ENCODE measurements at places on chromosomes 4 and X.

GRCh38 chrX:77668391-77669237 lies 117.4 kb downstream of the ATRX start:
- DNase-seq = no peak

- DNase-seq = no peak
These were observed 322.9 kb upstream of the NWD2 start for GRCh38 chr4:36921476-36922216.

GRCh38 chr4:15720851-15721250 lies 18.0 kb downstream of the BST1 start:
- DNase-seq = no peak

DNA sequence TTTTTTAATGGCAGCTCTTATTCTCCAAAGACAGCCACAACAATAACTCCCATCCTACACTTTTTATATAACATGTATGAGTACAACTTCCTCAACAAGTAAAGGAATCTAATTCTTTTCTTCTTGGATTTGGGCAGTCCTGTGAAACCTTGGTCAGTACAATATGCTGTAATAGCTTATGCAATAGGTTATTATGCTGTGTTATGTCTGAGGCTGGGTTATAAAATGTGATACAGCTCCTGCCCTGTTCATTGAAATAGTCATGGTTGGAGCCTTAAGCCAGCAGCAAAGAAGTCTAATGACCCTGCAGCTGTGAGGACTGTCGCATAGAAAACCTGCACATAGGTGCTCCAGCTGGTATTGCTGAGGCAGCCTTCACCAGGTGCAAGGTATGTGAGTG lies 215.8 kb upstream of the RASGEF1B start:
- DNase-seq = no peak

DNA sequence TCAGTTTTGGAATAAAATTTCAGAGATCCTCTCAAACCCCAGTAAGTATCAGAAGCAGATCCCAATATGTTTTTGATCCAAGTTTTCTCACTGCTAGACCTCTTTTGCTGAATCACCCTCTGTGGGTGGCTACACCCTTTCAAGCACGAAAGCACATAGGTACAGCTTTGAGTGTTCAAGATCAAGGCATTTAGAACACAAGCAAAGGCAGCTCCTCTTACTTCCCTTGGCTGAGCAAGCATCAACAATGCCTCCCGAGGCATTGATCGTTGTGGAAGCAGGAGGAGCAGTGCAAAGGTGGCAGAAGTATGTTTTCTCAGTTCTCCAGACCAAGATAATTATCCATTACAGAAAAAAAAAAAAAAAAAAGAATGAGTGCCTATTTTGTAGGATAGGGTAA lies 72.0 kb upstream of the TSPAN7 start:
- no peak for DNase-seq

GRCh38 chr4:155600244-155600643 lies 66.4 kb upstream of the GUCY1A1 start:
- DNase-seq = no peak

- DNase-seq = no peak
These were observed 22.4 kb downstream of the AFF1 start for GRCh38 chr4:86957215-86957614.

- DNase-seq = no peak
These were observed 64.7 kb downstream of the DHX15 start for GRCh38 chr4:24519649-24520048.

DNA sequence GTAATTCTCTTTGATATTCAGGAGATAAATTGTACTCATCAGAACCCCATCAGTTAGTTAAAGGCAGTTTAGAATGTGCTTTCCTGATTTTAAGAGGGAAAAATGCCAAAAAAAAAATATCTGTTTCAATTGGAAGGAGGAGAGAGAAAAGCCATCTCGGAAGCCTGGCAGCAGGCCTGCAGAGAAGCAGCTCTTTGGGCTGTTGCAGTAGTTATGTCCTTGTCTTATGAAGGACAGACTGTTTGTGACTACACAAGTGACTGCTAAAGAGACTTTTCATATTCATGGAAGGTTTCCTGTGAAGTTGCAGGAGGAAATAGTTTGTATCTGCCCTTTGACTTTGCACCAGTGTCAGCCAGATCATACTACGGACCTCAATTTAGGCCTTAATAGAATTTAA lies 88.8 kb downstream of the DCLK2 start:
- no peak for DNase-seq

DNA sequence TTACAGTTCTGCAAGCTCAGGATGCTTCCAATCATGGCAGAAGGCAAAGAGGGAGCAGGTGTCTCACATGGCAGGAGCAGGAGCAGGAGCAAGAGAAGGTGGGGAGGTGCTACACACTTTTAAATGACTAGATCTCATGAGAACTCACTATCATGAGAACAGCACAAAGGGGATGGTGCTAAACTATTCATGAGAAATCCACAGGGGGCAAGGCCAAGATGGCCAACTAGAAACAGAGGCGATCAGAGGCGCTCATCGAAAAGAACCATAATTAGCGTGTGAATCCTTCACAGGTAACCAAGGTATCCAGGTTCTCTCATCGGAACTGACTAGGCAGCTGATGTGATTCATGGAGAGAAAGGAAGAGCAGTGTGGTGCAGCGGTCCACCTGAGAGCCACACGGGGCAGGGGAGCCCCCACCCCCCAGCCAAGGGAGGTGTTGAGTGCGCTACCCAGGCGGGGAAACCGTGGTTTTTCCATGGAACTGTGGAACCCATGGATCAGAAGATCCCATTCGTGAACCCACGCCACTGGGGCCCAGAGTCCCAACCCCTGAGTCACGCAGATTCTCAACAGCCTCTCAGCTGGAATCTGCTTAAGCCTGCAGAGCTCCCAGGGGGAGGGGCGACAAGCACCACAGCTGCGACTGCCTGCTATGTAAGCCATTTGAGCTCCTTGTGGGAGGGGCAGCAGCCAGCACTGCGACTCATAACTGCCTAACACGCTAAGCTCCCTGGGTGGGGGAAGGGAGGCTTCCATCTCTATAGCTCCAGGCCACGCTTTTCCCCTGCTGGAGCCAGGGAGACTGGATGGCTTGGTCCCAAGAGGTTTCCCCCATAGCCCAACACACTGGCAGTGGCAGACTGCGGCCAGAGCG lies 46.7 kb downstream of the FGF16 start:
- DNase-seq = no peak

GRCh38 chrX:107857837-107858236 lies 32.2 kb downstream of the MID2 start:
- DNase-seq = no peak

GRCh38 chrX:136850441-136851175 lies 29.9 kb downstream of the RBMX start:
- DNase-seq = no peak

DNA sequence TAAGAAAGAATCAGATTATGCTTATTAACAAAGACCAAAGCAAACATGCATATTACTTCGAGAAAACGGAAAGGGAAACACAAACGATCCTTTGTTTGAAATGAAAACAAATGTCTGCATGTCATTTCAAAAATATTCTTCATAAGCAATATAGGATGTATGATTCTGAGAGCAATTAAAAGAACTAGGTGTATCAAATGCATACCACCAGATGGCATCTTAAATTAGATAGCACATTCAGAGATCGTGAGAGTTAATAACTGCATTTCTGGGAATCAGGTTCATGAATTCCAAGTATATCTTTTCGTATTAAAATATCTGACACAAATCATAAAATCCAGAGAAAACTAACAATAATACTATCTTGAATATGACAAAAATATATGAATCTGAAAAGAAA lies 159.5 kb downstream of the PPP3CA start:
- no peak for DNase-seq

- DNase-seq = no peak
These were observed 15.5 kb upstream of the IGBP1 start for GRCh38 chrX:70117738-70118137.

DNA sequence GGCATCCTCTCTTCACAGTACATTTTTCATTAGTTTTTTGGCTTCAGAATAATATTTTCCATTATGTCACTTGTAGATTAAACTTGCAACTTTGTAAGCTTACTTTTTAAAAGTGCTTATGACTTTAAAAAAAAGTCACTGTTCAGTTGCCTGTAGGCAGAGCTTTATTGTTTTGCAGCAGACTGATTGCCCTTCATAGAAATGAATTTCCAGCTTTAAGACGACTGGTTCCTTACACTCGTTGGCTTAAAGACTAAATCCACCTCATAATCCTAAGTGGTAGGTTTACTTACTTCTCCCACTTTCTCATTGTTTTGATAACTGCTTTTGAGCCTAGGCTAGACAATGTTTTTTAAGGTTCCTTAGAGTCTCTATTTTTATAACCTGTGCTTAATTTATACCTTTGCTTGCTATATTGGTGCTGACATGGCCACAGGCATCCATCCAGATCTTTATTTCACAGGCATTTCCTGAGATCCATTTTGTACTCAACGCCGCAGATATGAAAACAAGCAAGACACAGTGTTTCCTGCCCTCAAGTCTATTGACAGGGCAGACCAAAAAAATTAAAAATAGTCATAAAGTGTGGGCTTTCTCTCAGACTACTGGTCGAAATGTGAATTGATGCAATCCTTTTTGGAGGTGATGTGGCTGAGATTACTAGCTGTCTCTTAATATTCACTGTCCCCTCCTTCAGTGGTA lies 12.6 kb upstream of the IL13RA2 start:
- DNase-seq = no peak

- DNase-seq = no peak
These were observed 787 bp upstream of the TMSB15A start for GRCh38 chrX:102517326-102517725.

GRCh38 chrX:18016941-18017340 lies 155.8 kb upstream of the RAI2 start:
- DNase-seq = no peak

DNA sequence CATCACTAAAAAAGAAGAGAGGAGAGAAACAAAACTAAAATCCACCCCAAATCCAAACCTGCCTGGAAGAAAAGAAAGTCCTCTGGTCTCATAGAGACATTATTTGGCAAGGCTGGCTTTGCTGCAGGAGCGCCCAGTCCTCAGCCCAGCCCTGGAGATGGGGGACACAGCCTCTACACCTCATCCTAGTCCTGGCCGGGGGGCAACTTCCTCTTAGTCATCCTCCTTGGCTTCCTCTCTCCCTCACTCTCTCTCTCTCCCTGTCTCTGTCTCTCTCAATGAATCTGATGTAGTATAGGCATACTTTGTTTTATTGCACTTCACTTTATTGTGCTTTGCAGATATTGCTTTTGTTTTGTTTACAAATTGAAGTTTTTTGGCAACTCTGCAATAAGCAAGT lies 55.8 kb upstream of the MAGEB10 start:
- DNase-seq = no peak

GRCh38 chr4:110533940-110534339 lies 58.0 kb downstream of the ENPEP start:
- DNase-seq = no peak

DNA sequence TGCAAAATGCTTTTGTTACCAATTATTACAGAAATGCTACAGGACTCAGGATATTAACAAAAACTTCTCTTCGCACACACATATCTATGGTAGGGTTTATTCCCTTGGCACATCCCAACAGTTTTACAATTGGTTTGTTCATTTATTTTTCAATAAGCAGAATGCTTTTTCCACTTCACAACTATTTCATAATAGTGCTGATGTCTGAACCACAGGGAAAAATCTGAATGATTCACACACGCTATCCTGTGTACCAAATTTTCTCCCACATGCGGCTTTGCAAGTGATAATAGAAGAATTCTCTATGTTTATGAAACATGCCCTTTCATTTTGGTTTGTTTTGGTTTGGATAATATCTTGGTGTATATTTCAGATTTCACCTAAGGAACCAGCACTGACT lies 725.7 kb upstream of the TENM3 start:
- DNase-seq = no peak
